CD4-positive, alpha-beta T cell (primary cell): ENCODE measurements at places on chromosomes 3 and 15.

DNA sequence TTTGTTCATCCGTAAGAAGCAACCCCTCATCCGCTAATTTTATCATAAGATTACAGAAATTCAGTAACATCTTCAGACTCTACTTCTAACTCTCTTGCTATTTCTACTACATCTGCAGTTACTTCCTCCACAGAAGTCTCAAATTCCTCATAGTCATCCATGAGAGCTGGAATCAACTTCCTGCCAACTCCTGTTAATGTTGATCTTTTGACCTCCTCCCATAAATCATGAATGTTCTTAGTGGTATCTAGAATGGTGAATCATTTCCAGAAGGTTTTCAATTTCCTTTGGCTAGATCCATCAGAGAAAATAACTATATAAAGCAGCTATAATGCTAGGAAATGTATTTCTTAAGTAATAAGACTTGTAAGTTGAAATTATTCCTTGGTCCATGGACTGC is 115.1 kb downstream of the TAFA4 start:
- DNase-seq, result no peak

DNA sequence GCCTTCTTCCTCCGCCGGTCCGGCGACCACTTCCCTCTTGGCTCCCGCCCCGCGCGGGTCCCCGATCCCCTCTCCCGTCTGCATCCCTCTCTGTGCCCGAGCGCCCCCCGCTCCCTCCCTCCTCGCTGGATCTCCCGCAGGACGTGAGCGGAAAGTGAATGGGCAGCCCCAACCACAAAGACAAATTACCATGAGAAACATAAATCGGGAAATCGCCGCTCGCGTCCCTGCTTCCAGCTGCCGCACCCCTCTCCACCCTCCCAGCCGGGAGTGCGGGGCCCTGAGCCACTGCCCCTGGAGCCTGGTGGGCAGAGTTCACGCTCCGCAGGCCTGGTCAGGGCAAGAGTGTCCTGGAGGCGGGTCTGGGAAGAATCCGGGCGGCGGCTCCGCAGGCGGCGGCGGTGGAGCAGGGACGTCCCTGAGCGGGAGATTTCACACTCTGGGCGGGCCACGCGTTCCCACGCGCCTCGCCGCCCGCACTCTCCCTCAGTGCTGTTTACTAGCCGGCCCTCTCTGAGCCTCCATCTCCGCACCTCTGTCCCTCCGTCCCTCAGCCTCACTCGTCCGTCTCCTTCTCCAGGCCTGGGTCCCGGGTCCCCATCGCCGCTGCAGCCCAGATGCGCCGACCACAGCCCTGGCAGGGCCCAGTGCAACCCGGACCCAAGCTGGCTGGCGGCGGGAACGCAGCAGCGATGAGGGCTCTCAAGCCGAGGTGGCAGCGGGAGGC is 835 bp downstream of the SEMA5B start:
- DNase-seq, result no peak

DNA sequence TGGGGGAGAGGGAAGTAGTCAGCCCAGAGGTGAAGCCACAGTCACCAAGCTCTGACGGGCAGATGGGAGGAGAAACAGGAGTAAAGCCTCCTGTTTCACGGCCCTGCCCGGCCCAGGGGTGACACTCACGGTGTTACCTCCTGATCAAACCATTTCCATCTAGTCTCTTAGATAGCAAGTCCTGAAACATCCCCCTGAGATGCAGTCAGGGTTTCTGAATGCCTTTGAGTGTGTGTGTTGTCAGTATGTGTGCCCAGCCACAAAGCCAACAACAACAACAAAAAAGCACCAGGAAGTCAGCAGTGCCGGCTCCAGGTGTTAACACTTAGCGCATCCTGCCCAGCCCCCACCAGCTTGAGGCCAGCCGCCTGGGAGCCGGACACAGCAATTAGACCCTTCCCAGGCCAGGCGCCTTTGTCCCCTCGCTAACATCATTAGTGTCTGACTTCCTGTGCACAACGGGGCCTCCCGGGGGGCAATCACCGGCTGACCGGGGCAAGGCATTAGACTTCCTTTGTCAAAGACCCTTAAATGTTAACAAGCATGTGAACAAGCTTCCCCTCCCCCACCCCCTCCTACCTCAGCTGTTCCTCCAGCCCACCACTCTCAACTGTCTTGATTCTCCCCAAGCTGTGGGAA is 34.5 kb downstream of the IL17RD start:
- no peak for DNase-seq

- no peak for DNase-seq
These were observed 417.4 kb upstream of the MDFIC2 start for GRCh38 chr3:70729845-70730244.

- DNase-seq, result no peak
These were observed 40.1 kb upstream of the PSMD6 start for GRCh38 chr3:64063207-64063982.

DNA sequence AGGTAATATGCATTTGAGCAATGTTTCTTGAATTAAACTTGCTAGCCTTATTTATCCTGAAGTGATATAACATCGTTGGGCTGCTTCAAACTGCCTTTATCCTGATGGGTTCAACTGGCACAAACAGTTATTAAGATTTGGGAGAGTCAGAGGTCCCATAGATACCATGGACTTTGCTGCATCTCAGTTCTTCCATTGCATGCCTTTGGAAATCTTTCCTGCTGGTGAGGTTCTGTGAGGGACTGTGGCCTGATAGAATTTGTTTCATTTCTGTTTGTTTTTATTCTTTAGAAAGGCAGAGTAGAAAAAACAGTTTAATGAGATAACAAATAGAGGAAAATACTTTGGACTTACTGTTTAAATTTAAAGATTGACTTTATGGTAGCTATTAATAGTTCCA is 508.3 kb downstream of the LPP start:
- DNase-seq, result no peak
